Colonic mucosa (tissue), 4 donors: ENCODE measurements at places on chromosomes 2 and 18. TPM values are rescaled to one million over a fixed set of nuclear protein-coding genes. Genes with fewer than 3 reads are reported as not detected.

The MYL12A gene
- total RNA-seq, result 338 TPM

The DAW1 gene
- not detected for total RNA-seq

The MCEE gene
- 23.2 TPM for total RNA-seq

The SERPINB13 gene
- total RNA-seq, result not detected

The OSR1 gene
- 2.4 TPM for total RNA-seq
